ENCODE measurements at places on chromosomes 12 and 14.

DNA sequence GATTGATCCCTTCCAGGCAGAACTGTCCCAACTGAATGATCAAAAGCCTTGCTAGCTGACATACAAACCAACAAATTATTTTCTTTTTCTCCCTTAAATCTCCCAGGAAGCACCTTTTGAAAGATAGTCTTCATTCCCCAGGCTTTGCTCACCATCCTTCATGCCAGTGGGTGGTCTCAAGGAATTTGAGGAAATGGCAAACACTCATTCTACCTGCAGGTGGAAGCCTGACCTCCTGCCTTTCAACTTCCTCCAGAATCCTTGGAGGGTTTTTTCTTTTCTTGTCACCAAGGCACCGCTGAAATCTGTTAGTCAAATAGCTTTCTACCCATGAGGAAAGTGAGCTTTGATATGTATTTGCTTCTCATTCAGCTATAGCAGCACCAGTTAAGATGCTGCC lies 128.5 kb downstream of the WIF1 start:
- no peak for DNase-seq

DNA sequence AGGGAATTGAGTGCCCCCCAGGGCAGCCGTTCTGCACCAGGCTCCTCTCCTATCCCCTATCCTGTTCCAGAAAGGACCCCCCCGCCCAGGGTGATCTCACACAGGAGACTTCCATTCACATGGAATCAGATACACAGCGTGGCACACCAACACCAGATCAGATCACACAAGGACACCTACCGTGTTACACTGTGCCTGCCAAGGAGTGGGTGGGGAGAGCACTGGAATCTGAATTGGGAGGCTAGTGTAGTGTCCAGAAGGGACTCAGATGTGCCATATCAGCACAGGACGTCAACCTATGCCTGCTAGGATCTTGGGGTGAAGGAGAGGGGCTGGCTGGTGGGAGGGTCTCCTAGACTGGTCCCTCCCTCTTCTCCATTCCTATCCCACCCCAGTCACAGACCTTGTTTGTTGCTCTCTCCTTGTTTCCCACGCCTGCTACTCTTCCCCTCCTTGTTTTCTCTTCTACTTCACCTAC lies 2.3 kb downstream of the PTMS start:
- no peak for DNase-seq

DNA sequence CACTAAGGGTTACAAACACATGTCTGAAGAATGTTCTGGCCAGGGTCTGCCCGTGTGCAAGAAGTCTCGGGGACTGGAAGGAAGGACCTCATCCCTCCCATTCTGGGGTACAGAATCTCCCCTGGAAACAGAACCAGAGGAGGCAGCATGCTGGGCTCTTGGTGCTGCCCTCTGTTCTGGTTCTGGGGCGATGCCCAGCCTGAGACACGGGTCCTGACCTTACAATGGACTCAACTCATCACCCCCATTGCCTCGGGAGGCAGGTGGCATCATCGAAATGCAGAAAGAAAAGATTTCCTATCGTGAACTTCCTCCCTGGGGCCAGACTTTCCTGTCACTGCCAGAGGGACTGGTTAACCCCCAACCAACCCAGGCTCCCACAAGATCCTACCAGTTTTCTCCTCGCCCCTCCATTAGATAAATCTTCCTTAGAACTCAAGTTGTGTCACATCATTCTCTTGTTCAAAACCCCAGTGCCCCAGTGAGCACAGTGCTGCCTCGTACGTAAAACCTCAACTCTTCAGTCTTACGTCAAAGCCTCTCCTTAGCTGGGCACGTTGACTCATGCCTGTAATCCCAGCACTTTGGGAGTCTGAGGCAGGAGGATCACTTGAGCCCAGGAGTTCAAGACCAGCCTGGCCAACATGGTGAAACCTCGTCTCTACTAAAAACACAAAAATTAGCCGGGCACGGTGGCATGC lies 52.1 kb downstream of the PSMA6 start:
- DNase-seq: no peak

DNA sequence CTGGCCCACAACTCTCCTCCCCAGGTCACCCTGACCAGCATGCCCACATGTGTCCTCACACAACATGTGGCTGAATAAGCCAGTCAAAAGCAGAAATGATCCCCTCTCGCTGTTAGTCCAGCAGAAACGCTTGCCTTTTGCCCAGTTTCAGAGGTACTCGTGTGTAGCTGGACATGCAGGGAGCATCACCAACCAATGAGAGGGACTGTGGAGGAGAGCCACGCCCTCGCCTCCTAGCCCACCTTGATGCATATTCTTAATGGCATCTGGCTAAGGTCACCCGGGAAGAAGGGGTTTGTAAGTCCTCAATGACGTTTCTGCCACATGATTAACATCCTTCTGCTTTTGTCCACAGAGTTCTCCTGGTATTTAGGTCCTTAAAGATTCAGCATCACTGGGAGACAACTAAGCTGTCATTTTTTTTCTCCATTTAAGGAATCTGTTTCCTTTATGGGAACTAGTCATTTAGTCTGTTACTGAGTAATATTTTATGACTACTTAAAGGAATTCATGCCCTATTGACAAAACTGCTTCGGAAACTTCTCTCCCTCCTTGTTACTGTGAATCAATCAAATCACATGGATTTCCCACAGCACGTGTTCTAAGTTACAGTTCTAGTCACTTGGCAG lies 134.0 kb downstream of the GCH1 start:
- DNase-seq: no peak

DNA sequence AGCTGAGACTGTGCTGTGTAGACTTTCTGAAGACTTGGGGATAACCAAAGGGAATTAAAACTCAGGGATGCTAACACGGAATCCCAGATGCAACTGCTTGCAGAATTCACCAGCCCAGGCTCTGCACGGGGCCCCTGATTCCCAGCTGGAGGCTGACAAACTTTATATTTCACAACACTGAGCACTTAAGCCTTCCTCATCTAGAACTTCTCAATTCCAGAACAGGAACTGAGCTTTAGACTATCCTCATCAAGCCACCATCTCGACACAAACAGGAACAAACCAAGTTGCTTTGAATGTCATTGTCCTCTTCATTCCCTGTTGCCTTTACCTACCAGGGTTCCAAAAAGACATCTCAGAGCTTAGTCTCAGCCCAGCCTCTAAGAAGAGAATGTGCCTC lies 22.2 kb downstream of the CCDC63 start:
- DNase-seq: no peak

GRCh38 chr12:92649511-92650227 lies 53.1 kb upstream of the PLEKHG7 start:
- peak; percentile 65 for DNase-seq

GRCh38 chr12:44126806-44127205 lies 290.9 kb downstream of the TMEM117 start:
- no peak for DNase-seq

DNA sequence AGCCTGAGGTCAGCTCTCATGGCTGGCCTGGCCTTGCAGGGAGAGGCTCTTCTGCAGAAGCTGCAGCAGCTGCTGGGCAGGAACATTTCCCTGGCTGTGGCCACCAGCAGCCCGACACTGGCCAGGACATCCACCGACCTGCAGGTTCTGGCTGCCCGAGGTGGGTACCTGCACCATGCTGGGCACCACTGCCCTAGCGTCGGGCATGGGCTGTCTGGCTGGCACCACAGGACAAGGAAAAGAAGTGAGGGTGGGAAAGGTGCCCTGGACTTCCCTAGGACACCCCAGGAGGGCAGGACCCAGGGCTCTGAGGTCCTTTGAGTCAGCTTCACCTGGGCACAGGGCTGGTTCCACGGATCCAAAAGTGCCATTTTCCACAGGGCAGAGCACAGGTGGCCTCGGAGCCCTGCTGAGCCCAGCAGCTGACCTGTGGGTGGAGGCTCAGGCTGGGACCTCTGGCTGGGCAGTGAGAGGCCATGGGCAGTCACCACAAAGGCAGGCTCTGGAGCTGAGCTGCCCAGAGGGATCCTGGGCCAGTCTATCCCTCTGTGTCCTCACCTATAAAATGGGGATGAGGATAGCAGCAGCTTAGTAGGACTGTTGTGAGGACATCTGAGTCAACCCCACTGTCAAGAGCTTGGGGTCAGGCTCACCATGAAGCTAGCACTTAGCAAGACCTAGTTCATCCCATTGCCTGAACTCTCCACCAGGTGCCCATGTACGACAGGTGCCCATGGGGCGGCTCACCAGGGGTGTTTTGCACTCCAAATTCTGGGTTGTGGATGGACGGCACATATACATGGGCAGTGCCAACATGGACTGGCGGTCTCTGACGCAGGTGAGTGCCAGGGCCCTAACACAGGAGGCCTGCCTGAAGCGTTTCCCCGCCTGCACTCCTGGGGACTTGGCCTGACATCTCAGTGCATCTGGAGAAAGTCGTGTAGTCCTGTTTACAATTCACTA lies 4.9 kb downstream of the PLD4 start:
- DNase-seq: no peak

DNA sequence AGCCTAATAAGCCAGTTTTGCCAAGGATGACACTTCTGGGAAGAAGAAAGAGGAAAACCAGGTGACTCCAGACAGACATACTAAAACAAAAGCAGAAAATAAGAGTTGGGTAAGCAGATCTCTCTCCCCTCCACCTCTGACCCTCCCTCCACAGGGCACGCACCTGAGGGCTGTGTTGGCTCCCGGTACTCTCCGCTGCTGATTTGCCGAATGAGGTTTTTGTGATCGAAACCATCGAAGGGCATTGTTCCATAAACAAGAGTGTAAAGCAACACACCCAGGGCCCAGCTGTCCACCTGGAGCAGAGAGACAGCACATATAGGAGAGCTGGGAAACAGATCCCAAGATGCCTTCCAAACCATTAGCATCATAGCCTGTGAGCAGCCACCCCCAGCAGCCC lies 68.1 kb downstream of the NUAK1 start:
- no peak for DNase-seq

GRCh38 chr12:7758766-7759140 lies 6.3 kb upstream of the NANOGNB start:
- no peak for DNase-seq

DNA sequence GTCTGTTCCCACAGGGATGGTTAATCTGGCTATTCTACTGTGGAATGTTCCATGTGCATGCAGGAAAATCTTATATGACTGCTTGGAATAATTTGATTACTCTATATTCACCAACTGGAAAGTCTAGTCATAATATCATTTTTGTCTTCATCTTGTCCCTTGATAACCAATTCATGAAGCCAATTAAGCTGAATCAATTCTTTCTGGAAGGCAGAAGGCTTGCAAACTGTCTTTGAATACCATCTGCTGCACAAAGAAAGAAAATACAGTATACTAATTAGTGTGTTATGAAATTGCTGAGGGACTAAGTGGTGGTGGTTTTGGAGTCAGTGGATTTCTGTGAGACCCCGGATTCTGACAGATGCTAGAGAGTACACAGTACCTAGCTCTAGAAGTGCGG lies 546.5 kb upstream of the MIS18BP1 start:
- DNase-seq: no peak

DNA sequence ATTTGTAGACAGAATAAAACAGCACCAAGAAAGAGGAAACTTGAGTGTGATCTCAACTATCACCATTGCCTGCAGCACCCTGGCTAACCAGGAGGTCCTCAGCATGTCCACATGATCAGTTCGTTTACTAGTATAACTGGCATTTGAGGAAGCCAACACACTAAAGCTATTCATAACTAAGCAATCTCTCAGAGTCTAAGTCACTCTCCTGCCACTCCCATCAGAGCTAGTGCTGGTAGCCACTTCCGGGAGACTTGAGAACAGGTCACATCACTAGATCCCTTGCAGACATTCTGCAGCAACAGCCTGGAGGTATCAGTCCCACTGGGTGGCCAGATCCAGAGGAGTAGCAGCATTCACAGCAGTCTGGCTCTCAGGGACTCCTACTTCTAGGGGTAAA lies 352.9 kb upstream of the OR4E1 start:
- no peak for DNase-seq

- no peak for DNase-seq
These were observed 141.0 kb upstream of the OVCH1 start for GRCh38 chr12:29638528-29638927.

GRCh38 chr14:91369628-91370445 lies 47.8 kb downstream of the CCDC88C start:
- no peak for DNase-seq

- no peak for DNase-seq
These were observed 896.4 kb downstream of the BCL11B start for GRCh38 chr14:98375566-98375965.

DNA sequence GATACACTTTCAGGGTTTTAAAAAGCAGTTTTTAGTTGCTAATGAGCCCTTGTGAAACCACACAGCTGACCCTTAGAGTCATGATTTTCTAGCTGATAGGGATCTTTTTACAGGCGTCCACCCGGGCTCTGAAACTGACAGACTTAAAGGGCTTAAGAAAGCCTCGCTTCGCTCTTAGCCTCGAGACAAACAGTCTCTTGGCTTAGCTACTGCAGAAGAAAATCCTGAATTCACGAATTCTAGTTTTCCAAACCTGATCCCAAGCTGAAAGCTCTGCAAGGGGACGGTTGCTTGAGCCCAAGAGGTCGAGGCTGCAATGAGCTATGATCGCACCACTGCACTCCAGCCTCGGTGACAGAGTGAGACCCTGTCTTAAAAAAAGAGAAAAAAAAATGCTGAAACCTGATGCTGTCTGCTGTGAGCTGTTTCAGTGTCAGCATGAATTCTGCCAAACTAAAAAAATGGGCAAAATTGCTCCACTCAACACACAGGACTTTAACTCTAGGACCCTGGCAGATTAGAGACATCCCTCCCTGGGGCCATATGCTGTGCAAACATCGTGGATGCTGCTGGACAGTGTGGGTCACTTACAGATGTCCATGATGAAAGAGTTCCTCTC lies 3.1 kb upstream of the HPD start:
- no peak for DNase-seq

DNA sequence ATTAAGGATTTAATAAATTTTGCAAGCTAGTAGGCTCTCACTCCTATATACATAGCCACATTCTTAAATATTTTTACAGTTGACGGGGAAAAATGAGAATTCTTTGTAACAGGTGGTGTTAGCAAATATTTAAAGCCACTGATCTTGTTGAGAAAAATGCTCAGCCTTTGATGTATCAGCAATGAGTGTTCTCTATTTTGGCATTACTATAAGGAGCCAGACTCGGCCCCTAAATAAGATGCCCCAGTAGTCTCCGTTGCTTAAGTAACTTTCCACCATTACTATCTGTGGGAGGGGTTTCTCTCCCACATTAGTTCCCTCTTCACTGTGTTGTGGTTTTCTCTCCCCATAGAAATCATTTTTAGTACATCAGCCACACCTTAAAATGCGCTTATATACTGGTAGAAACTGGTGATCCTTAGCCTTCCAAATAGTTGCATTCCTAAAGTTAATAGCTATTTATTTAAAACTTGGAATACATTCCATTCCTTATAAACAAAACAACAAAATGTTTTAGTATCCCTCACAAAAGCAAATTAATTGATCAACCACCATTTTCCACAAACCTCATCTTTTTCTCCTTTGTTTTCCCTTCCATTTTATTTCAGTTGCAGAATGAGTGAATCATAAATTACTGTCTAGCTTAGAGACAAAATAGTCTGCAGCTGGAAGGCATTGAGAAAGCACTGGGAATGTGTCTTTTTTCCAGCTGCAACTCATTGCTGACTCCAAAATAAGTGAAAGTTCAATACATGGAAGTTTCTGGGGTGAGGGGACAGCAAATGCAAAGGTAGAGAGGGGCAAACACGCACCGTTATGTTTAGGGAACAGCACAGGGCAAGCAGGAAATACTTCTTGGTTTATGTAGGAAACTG lies 84.7 kb upstream of the FERMT2 start:
- DNase-seq: no peak
